Midbrain (tissue), 1 donor: ENCODE measurements at places on chromosomes 3 and 15.
A peak's percentile ranks its signal among the peaks of the same experiment; 100 is the strongest.

DNA sequence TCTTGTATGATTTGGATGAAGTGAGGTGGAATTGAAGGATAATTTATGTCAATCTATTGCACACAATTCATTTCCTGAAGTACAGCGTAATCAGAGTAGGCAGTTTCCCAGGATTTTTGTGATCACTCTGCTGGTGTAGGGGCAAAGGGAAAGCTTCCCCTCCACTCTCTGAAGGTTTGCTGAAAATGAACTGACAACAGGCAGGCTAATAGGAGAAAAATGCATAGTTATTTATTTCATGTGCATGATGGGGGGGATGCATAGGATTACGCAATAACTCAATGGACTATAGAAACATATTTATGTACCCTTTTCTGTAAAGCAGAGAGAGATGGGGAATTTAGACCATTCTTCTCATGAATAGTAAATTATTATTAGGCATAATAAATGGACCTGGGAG lies 872.9 kb downstream of the NAALADL2 start:
- no peak for DNase-seq

DNA sequence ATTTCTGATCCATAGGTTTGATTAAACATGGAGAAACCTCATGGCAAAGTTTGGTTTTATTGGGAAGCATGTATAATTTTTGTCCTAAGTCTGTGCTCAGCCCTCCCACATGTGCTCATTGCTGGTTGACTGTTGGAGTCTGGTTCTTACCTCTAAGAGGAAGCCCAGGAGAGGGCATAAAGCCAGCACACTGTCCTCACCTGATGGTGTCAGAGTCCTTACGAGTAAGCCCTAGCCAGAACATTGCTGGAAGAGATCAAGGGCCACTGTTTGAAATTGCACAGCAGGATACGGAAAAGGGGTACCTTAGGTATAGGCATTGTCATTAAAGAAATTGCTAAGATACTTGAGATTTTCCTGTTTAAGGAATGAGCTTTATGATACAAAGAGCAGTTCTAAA lies 21.3 kb downstream of the MLH1 start:
- no peak for DNase-seq

GRCh38 chr15:74322558-74323180 lies 44.8 kb downstream of the CYP11A1 start:
- DNase-seq = peak; percentile 36

GRCh38 chr3:86744051-86744450 lies 246.9 kb downstream of the VGLL3 start:
- no peak for DNase-seq

DNA sequence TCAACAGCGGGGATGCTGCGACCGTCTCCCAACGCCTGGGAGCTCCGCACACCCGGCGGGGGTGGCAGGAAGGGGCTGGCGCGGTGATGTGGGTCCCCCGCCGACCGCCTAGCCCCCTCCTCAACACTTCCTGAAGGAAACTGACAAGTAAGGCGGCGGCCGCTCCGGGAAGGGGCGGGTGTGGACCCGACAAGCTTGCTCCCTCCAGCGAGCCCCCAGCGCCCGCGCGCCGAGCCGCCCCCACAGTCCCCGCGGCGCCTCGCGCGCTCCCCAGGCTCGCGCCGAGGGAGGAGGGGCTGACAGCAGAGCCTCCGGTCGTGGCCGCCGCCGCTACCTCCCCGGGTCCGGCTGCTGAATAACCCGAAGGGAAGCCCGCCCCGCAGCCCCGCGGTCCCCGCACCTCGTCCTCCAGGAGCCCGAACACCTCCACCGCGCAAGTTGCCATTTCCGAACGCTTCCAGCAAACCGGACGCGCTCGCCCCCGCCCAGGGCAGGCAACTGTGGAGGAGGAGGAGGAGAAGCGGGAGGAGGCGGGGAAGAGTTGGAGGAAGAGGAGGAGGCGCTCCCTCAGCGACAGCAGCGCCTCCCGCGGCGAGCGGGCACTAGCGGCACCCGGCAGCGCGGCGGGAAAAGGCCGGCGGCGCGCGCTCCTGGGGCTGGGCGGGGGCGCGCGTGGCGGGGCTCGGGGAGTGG lies at the start of gene NEDD4:
Gene NEDD4, minus strand, starts transcription at position 502 of the 693 bp plus-strand sequence. Its CDS starts 57 bp downstream, at position 445.
- peak; percentile 85 for DNase-seq

DNA sequence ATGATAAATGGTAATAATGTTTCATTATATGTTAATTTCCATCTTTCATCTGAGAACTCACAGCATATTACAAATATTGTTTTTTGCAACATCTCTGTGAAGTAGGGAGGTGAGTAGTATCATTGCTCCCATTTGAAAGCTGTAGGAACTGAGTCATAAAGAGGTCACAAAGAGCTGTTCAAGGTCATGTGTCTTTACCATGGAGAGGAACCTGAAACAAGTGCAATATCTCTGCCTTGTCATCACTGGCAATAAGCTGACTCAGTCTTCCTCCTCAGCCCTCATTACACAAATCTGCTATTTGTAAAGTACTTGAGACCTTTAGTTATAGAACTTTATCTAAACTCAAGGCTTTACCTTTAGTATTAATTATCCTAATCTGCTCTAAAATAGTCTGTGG lies 4.4 kb upstream of the ATP13A4 start:
- no peak for DNase-seq

- no peak for DNase-seq
Measured at GRCh38 chr15:38455092-38455491, 1.2 kb downstream of the FAM98B start.

DNA sequence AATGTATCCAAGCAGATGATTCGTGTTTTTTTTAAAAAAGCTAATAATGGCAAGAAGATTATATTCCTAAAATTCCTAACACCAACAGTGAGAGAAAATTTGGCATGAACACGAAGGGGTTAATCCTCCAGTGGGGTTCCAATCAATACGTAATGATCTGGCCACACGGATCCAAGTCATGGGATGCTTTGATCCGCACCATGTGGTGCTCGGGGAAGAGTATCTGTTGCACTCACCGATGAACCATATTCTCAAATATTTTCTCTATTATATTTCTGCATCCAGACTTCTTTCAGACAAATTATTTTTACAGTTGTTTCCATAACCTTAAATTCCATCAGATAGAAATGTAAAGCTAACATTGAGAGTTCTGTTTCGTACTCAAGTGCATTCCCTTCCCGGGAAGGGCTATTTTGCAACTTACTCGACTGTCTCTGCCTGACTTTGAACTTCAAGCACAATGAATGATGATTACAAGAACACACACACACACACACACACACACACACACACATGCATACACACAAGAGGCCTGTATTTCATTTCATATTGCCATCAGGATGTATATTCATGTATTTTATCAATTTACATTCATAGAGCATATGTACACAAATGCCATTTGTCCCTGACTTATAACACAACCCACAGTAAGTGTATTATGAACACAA lies 567.2 kb downstream of the FOXP1 start:
- DNase-seq = no peak

GRCh38 chr3:9173445-9173844 lies 76.0 kb downstream of the SRGAP3 start:
- DNase-seq = no peak

GRCh38 chr15:101250873-101251829 lies 697 bp downstream of the CHSY1 start:
- DNase-seq = no peak

DNA sequence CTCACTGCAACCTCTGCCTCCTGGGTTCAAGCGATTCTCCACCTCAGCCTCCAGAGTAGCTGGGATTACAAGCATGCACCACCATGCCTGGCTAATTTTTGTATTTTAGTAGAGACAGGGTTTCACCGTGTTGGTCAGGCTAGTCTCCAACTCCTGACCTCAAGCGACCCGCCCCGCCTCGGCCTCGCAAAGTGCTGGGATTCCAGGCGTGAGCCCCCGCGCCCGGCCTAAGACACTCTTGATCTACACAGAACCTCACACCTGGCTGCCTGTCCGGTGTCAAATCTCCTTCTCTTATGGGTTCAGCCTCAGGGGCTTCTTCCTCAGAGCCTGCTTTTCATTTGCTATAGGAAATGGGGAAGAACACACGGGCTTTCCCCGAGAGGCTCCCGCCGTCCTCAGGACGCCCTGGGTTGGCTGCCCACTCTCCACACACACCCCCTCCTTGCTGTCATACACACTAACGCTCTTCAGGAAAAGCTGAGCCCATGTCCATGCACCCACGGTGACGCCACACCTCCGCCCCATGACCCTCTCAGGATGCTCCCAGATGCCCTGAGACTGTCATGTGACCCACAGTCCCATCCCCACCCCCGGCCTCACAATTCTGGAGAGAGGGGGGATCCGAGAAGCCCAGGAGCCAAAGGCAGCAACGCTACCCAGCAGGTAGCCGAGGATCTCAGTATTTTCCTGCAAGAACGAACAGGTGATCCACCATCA lies 10.4 kb downstream of the TMEM44 start:
- no peak for DNase-seq

- DNase-seq = no peak
Measured at GRCh38 chr3:60912876-60913275, 338.4 kb downstream of the FHIT start.

DNA sequence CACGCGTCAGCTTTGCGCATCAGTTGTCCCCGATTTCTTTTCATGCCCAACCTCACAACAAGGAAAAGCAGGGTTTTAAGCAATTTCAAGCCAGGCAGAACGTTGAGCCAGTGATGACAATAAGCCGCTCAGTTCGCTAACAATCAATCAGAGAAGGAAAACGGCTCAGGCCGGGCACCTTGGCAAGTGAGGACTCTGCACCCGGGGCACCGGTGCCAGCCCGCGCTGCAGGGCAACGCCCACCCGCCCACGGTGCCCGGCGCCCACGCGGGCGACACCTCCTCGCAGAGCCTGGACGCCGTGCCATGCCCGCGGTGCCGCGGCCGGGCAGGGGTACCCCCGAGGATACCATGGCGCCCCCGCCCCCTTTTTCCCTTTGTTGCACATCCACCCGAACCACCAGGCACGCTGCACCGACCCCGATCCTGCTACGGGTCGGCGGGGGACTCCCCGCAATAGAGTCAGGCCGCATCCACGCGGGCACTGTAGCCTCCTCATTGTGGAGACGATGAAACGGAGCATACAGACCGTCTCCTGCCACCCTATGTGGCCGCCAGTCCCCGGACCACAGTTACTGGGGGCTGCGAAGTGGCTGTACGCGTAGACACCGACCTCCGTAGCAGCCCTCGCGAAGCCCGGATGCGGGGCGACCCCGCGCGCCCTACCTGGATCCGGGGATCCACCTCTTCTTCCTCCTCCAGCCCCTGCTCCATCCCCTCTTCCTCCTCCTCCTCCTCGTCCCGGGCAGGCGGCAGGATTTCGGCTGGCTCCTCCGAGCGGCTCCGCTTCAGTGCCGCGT lies 581 bp downstream of the SH3BP5 start:
- peak; percentile 34 for DNase-seq

GRCh38 chr3:73431183-73431900 lies 193.4 kb downstream of the PDZRN3 start:
- DNase-seq = no peak

DNA sequence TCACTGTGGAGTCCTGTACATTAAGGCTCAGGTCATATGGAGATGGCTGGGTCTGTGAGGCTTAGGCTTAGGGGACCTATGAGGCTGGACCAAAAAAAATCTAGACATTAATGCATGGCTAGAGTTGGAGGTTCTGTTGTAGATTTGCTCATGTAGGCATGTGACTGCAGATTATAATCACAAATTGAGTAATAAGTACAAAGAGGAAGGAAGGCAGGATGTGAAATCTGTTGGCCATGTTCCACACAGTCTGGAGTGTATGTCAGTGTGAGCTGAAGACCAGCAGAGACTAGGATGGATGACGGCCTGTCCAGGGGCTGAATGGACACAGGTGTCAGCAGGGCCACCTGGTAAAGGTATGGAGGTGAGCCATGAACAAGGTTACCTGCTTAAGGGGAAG lies at the start of gene ST3GAL6:
Gene ST3GAL6, plus strand, starts transcription at position 265 of the 400 bp plus-strand sequence. CDS start 5,101 bp downstream, outside the sequence.
- DNase-seq = peak; percentile 20

DNA sequence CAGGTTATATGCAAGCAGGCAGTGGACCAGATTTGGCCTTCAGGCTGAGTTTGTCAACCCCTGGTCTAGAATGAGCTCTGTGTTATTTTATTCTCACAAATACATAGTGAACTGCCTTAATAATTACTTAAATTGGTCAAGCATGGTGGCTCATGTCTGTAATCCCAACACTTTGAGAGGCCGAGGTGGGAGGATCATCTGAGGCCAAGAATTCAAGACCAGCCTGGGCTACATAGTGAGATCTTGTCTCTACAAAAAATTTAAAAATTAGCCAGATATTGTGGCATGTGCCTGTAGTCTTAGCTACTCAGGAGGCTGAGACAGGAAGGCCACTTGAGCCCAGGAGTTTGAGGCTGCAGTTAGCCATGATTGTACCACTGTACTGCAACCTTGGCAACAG lies 15.0 kb downstream of the PLS1 start:
- no peak for DNase-seq

GRCh38 chr3:96931119-96931862 lies 116.9 kb downstream of the EPHA6 start:
- no peak for DNase-seq

GRCh38 chr3:55442861-55443260 lies 44.2 kb downstream of the WNT5A start:
- no peak for DNase-seq

GRCh38 chr3:38278841-38279240 lies 3.3 kb upstream of the SLC22A14 start:
- DNase-seq = no peak

DNA sequence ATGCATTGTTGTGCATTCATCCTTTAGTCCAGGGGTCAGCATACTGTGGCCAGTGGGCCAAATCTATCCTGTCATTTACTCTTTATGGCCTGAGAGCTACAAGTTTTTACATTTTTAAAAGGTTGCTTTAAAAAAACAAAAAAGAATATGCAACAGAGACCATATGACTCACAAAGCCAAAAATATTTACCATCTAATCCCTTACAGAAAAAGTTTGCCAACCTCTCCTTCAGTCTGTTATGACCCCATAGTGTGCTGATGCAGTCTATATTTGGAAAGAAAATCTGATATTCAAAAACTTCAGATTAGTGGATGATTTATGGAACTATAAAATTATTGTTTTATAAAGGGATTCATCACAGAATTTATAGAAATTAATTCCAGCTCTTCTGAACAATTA lies 237.5 kb upstream of the IL12A start:
- no peak for DNase-seq

GRCh38 chr3:66093981-66094380 lies 55.3 kb upstream of the MAGI1 start:
- DNase-seq = no peak

DNA sequence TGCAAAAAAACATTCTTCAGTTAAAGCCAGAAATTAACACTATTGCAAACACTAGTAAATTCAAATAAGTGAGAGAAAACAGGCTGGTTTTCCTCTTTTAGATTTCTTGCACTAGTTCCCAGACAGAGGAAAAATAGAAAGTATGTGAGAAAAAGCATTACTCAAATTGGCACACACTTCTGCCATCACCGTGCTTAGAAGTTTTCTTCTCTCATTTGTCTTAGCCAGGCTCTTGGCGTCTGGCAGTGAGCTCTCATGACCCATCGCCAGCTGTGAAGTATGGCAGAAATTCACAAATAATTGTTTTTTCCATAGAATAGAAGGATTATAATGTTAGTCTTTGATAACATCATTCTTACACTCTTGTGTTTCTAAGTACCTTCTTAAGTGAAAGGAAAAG lies 515.9 kb downstream of the GBE1 start:
- DNase-seq = no peak

GRCh38 chr3:99865321-99865720 lies 47.7 kb downstream of the CMSS1 start:
- DNase-seq = no peak
